ENCODE measurements at places on chromosomes 6 and 20.

DNA sequence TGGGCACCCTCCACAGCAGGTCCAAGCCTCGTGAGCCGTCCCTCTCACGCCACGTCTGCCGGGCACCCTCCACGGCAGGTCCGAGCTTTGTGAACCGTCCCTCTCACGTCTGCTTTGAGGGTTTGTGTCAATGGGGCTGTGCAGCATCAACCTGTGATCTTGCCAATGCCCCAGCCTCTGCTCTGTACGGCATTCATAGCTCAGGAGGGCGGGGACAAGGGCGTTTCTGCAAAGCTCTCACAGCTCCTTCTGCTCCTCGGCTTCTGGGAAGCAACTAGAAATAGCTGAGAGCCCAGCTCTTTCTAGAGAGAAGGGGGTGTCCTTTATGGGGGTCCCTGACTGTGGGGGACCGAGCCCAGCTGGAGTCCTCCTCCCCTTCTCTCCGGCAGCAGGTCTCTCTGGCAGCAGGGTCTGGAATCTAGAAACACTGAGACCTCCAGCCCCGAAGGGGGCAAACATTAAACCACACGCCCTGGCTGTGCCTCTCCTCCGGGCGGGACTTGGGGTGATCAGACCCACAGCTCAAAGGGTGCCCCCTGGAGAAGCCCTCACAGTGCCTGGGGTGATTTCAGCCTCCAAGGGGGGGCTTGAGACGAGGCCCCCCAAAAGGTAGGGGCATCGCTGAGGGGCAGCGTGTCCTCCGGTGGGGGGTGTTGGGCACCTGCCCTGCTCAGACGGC is 41.2 kb upstream of the CHRNA4 start:
- no peak for DNase-seq

DNA sequence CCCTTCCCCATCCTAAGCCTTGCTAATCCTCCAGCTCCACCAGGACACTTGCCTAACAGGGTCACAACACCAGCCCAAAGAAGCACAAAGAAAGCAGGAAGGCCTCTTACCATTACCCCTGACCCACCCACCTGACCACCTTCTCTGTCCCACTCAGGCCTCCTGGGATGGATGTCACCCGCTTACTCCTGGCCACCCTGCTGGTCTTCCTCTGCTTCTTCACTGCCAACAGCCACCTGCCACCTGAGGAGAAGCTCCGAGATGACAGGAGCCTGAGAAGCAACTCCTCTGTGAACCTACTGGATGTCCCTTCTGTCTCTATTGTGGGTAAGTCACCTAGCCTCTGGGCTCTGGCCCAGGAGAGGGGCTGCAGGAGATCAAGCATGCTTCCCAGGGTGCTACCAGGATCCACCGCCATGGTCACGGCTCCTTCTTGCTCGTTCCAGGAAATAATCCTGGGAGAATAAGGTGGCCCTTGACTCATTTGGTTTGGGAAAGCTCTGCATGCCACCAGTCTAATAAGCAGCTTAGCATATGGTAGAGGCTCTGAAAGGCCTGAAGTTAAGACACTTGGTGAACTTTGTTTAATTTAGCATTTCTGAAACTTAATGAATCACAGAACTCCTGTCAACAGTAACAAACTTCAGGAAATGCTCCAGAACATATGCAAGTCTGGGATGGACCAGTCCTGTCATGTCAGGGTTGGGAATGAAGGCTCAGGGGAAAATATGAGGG is 19.2 kb downstream of the ASIP start:
- DNase-seq: no peak

- DNase-seq: no peak
These were observed 32.1 kb downstream of the TP53INP2 start for GRCh38 chr20:34736106-34736735.

DNA sequence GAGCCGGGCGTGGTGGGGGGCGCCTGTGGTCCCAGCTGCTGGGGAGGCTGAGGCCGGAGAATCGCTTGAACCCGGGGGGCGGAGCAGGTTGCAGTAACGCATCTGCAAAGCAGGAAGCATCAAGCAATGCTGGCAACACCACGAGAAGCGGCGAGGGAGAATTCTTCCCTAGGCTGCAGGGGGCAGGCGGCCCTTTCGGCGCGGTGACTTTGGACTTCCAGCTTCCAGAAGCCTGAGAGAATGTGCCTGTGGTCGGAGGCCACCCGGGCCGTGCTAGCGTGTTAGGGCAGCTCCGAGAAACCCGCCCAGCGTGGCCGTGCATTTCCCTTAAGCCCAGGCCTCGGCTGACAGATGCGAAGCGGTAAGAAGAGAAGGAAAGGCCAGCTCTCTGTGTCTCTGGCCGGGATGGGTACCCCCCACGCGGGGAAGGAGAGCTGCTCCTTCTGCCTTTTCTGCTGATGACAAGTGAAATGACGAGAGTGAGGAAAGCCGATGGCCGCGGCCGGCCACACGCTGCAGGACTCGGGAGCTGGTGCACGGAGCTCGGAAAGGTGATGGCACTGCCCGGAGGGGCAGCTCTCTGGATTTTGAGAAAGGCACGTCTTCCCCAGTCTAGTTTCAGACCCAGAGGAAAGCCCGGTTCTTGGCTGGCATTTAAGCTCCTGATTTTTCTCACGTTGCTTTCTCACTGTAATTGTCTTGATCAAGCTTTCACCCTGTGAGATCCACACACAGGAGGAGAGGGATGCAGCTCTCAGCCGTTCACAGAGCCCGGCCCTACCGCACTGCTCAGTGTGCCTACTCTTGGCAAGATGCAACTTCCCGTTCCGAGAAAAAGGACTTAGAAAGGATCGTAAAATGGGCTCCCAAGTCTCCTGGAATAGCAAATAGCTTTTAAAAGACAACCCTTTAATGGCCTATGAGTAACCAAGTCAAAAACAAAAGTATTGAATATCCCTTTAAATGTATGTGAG is 68.3 kb upstream of the EXOC2 start:
- DNase-seq: no peak

- DNase-seq: peak; percentile 28
These were observed 858 bp downstream of the FAM83D start for GRCh38 chr20:38926934-38927616.

- no peak for DNase-seq
These were observed 43.0 kb upstream of the CCR6 start for GRCh38 chr6:167079853-167080297.

All from cardiac fibroblast (primary cell).